ENCODE measurements at places on chromosomes 6 and 20.

DNA sequence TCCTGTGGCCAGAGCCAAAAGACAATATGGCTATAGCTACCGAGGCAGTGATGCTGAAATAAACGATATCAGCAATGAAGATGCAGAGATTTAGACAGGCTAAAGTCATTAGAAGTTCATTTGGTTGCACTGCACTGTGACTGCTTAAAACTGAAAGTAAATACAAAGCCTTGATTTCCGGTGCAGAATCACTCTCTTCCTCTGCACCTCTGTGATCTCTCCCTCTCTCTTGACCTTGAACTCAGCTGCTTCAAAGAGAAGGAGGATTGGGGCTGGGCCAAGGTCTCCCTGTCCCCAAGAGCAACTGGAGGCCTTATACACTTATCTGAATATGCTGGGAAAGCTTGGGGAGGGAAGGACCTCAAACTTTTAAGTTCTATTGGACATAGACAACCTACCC, 34.6 kb upstream of the SPACA1 start:
- no peak for DNase-seq

- DNase-seq: no peak
Observed at GRCh38 chr6:37877373-37878149, 58.0 kb downstream of the ZFAND3 start.

DNA sequence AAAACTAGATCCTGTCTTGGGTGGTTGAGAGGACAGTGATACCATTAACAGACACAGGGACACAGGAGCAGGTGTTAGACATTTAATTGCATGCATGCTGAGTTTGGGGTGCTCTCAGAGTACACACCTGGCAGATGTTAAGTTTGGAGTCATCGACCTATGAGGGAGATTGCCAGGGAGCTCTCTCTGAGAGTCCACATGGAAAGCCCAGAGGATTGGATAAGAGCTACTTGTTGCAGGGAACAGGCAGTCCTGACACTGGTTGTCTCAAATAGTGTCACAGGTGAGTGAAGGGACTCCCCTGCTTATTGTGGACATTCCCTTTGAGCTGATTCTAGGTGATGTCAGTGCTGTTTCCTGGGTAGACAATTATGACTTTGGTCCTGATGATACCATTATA, 3.1 kb downstream of the ATRN start:
- no peak for DNase-seq

DNA sequence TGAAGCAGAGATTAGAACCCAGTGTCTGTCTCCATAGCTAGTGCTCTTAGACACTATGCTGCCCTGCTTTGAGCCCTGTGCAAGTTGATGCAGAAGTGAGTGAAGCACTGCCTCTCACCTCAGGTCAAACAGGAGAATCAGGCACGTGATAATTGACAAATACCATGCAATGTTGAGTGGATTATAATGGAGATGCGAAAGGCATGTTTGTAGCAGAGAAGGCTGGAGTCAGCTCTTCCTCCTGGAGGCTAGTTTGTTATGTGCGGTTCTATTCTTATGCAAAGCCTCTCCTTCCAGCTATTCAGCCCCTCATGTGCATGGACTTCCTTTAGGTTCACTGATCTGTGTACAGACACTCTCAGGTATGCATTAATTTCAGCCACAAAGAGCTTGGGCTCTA, 108.5 kb downstream of the MANEA start:
- no peak for DNase-seq

- DNase-seq: no peak
Observed at GRCh38 chr6:31730631-31731086, 1.6 kb upstream of the DDAH2 start.

DNA sequence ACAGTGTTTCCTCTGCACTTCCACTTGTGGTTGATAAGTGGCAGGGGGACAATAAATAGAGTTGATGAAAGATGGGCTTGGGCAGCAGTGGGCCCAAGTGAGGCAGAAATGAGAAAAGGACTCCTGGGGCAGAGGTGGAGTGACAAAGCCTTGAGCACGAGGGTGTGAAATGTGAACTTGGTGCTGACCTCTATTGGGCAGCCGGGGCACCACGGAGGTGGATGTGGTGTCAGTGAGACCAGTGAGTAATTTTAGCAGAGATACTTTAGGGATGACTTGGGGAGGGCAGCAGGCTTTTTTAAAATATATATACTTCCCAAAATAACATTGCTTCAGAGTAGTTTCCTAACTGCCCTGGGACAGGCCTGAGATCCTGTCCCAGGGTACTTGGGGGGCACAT, 30.6 kb upstream of the MYLK2 start:
- no peak for DNase-seq

GRCh38 chr6:139126931-139127330, 7.9 kb upstream of the HECA start:
- DNase-seq: no peak

Data from heart right ventricle (tissue), 16 donors.